ENCODE measurements at places on chromosomes 5 and 9. TPM values are rescaled to one million over a fixed set of nuclear protein-coding genes. Genes with fewer than 3 reads are reported as not detected.

The C9orf50 gene
- not detected for total RNA-seq

DNA sequence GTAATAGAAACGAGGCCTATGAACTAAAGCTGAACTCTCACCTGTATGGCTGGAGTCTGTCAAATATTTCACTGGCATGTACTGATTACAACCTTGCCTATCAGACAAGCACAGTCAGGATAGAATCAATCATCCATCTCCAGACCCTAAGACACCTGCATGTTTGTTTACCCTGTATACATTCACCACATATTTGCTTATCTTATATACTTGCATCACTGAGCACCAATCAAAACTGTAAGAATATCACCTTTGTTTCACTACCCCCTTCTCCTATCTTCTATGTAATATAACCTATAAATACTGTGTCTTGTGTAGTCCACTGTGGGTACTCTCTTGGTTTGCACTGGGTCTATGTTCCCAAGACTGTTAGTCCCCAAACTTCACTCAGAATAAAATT, 1085.7 kb downstream of the TAF11L14 start:
- no peak for DNase-seq
- H3K4me3 ChIP-seq, result no peak overlapping the region
- no peaks in the 10 kb centered on the region for H3K27me3 ChIP-seq
- no peaks in the 10 kb centered on the region for H3K36me3 ChIP-seq
- no peak overlapping the region for H3K27ac ChIP-seq

The LEAP2 gene
- total RNA-seq, result 4.4 TPM

- no peak overlapping the region for H3K4me3 ChIP-seq
- no peak overlapping the region for H3K27ac ChIP-seq
- no peaks in the 10 kb centered on the region for H3K36me3 ChIP-seq
- no peaks in the 10 kb centered on the region for H3K4me1 ChIP-seq
- H3K27me3 ChIP-seq, result no peaks in the 10 kb centered on the region
Observed at GRCh38 chr5:43874772-43875171, 271.8 kb downstream of the NNT start.

DNA sequence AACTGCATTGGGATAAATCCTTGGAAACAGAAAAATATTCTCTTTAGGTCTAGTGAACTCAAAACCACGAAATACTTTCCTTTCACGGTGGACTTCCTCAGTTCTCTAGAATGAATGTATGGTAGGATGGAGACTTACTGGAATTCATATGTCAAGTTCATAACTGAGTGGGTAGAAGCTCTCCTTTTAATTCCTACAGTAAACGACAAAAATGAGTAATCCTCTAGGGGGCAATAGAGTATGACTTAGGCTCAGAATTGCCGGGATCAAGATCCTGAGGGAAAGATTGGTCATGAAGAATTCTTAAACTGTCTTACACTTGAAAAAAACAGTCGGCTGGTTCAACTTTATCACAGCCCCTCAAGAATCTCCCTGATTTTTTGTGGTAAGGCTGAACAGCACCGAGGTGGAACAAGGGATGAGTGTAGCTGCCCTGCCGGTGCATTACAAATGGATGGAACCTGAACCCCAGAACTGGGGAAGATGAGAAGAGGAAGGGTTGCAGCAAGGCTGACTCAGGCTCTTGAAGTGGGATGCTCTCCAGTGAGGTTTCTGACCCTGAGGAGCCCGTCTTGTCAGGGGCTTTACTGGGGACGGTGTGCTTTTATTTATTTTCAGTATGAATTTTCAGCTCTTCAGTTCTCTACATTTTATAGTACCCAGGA, 14.0 kb upstream of the LOX start:
- no peak for DNase-seq
- peaks cover 2% of the 10 kb centered on the region for H3K4me1 ChIP-seq
- H3K36me3 ChIP-seq, result no peaks in the 10 kb centered on the region
- no peak overlapping the region for H3K4me3 ChIP-seq
- peaks cover 7% of the 10 kb centered on the region for H3K27me3 ChIP-seq
- no peak overlapping the region for H3K27ac ChIP-seq

- no peak overlapping the region for H3K4me3 ChIP-seq
- peaks cover 4% of the 10 kb centered on the region for H3K27me3 ChIP-seq
- H3K4me1 ChIP-seq, result no peaks in the 10 kb centered on the region
- H3K36me3 ChIP-seq, result no peaks in the 10 kb centered on the region
- DNase-seq, result no peak
Observed at GRCh38 chr5:81794226-81794625, 43.3 kb upstream of the SSBP2 start.

DNA sequence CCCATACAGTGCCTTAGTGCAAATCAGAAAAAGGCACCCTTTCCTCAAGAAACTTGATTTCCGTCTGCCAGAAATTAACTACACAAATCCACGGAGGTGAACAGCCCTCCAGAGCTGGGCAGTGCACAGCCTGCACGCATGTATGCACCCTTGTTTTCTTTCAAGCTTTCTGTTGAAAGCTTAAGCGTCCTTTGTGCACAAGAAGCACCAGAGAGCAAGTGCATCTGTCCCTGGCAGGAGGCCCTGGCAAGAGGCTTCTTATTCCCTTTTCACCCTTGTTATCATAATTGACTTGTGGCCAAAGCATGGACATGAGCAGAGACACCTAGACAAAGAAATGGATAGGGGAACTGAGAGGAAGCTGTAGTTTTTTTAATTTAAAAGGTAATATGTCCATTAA, 47.4 kb upstream of the ATG10 start:
- DNase-seq, result no peak
- no peaks in the 10 kb centered on the region for H3K27me3 ChIP-seq
- no peaks in the 10 kb centered on the region for H3K36me3 ChIP-seq

GRCh38 chr9:128713411-128713780, 10.5 kb downstream of the ZDHHC12 start:
- peaks cover 6% of the 10 kb centered on the region for H3K36me3 ChIP-seq
- H3K4me3 ChIP-seq, result no peak overlapping the region
- H3K4me1 ChIP-seq, result no peaks in the 10 kb centered on the region
- no peak for DNase-seq
- H3K27me3 ChIP-seq, result no peaks in the 10 kb centered on the region

- no peaks in the 10 kb centered on the region for H3K36me3 ChIP-seq
- no peak for DNase-seq
- no peak overlapping the region for H3K27ac ChIP-seq
- no peak overlapping the region for H3K4me3 ChIP-seq
- peaks cover 2% of the 10 kb centered on the region for H3K27me3 ChIP-seq
- no peaks in the 10 kb centered on the region for H3K4me1 ChIP-seq
Observed at GRCh38 chr9:27204578-27204977, 92.4 kb downstream of the EQTN start.

The UBAP1 gene
- 33.6 TPM for total RNA-seq

GRCh38 chr9:126538550-126538949, 75.2 kb upstream of the LMX1B start:
- no peak for DNase-seq
- H3K27ac ChIP-seq, result no peak overlapping the region
- H3K4me3 ChIP-seq, result no peak overlapping the region

All from activated T-helper 2 cell treated with anti-CD3 and anti-CD28 coated beads, Interferon-gamma antibody, Interleukin-2, Interleukin-4, amounts not matched to agents 10 μg/mL and 5 μg/mL and 100 μg/mL, durations not matched to agents 14 hours and 24 hours and 36 hours (primary cell).